ENCODE measurements at places on chromosomes 12 and 14.
A peak's percentile ranks its signal among the peaks of the same experiment; 100 is the strongest.

- no peak for DNase-seq
Observed at GRCh38 chr12:26808766-26809476, 24.1 kb downstream of the ITPR2 start.

DNA sequence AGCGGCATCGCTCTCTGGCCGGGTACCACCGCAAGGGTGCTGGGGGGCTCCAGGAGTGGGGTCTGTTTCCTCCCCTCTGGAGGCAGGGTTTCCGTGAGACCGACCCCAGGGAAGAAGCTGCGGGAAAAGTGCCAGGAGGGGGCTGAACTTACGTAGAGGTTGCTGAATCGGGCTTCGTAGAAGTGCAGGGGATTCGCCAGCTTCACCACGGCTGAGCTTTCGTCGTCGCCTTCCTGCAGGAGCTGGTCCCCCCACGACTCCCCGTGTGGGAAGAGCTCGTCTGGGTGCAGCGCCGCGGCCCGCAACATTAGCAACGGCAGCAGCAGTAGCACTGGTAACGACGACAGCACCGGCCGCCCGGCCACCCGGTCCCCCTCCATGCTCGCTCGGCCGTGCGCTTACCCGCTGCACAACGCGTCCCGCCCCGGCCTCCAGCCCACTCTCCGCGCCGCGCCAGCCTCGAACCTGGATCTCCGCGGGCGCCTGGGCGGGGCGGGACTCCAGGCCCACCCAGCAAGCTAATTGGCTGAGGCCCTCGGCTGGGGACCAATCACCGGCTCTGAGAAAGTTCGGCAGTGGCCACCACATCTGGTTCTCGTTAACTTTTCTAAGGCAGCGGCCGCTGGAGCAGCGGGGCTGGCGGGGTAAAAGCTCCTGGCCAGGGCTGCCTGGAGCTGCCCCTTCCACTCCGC, at the start of gene NID2:
NID2 (minus strand) TSS at position 445 of the 692 bp plus-strand sequence; CDS start at position 380, 65 bp downstream.
- no peak for DNase-seq

- DNase-seq, result no peak
Observed at GRCh38 chr14:94088516-94088915, 7.4 kb downstream of the IFI27L1 start.

- DNase-seq, result no peak
Observed at GRCh38 chr14:89266754-89267153, 150.3 kb downstream of the FOXN3 start.

- no peak for DNase-seq
Observed at GRCh38 chr14:100083706-100084105, 18.5 kb downstream of the EVL start.

DNA sequence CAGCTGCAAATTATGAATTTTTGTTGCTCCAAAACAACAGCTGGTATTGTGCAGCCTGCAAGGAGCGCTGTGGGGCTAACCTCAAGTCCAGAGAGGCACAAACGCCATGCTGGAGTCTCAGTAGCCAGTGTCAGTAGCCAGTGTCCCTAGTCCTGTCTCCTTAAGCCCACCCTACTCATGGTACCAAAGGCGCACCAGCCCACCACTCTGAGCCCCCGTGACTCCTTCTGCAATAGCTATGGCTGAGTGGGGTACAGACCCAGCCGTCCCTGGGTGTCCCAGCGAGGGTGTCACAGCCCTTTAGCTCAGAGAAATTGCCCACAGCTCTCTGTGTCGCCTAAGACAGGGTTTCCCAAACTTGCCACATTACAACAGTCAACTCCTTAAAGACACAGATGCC, 65.2 kb downstream of the ARL6IP4 start:
- DNase-seq, result no peak

DNA sequence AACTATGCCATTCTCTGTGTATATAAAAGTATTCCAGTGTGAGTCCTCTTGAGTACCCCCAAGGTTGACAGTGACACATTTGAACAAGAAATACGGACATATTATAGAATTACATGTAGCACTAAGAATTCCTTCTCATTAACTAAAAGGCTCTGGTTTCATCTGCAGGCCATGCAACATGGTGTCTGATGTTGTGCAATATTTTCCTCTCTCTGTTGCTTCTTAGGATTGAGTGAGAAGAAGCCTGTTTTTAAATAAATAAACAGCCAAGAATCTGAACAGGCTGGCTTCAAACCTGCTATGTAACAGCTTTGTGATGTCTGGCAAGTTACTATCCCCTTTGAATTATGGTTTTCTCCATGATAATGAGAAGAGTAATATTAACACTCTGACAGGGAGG, 22.2 kb upstream of the CCER1 start:
- no peak for DNase-seq

- DNase-seq, result no peak
Observed at GRCh38 chr14:97301931-97302559, 504.9 kb downstream of the VRK1 start.

GRCh38 chr14:67806246-67806645, 10.1 kb downstream of the ZFYVE26 start:
- DNase-seq, result no peak

DNA sequence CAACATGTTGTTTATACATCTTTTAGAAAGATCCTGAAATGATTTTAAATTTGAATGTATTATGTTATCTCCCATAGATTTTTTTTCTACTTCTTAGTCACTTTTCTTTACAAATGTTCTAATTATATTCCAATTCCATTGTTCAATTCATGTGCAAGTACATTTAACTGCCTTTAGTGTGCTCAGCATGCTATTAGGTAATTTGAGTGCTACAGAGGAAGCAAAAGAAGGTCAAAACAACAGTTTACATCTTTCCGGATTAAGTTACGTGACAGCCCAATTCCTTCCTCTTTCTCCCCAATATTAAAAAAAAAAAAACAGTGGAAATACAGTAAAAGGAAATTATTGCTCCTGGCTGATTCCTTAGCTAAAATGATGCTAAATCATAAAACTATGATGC, 98.3 kb downstream of the RTN1 start:
- no peak for DNase-seq

DNA sequence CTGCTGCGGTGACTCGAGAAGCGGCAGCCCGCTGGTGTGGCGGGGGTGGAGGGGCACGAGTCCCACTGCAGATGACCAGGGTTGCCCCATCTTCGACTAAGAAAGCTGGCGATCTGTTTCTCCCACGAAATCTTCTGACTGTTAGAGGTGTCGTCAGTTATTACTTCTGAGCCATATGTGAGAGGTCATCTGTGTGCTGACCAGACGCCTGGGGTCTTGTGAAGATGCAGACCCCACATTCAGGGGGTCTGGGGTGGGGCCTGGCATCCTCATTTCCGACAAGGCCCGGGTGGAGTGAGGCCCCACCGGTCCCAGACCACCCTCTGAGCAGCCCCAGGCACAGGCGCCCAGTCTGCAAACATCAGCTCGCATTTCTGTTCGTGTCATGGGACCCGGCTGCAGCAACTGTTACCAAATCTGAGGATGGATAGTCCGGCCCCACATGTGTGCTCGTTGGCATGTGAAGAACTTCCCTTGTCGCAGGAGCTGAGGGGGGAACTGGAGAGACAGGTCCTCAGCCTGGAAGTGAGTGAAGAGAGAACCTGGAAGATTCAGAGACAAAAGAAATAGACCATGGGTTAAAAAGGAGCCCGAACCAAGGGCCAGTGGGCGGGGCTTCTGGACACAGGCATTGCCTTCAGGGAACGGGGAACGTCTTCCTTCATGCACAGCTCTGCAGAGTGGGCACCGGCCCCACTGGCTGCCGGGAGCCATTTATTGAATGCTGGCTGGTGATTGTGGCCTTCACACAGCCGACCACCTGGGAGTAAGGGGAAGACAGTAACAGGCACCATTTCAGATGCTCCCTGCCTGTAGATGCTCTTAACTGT, 135.2 kb downstream of the ADGRD1 start:
- no peak for DNase-seq

DNA sequence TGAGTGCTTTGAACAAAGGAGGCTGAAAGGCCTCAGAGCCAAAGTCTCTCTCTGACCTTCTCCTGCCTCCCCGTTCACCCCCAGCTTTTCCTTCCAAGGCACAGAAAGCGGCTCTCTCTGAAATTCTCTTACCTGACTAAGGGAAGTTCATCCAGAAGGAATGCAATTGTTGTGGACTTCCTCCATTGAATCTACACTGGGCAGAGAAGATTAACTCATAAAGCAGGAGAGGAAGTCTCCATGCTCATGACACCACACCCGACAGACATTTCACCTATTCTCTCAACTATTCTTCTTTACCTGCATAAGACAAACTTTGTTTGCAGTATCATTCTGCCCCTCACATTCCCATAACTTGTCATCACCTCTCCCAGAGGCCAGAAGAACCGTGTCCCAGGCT, 129.3 kb upstream of the CCDC175 start:
- no peak for DNase-seq

DNA sequence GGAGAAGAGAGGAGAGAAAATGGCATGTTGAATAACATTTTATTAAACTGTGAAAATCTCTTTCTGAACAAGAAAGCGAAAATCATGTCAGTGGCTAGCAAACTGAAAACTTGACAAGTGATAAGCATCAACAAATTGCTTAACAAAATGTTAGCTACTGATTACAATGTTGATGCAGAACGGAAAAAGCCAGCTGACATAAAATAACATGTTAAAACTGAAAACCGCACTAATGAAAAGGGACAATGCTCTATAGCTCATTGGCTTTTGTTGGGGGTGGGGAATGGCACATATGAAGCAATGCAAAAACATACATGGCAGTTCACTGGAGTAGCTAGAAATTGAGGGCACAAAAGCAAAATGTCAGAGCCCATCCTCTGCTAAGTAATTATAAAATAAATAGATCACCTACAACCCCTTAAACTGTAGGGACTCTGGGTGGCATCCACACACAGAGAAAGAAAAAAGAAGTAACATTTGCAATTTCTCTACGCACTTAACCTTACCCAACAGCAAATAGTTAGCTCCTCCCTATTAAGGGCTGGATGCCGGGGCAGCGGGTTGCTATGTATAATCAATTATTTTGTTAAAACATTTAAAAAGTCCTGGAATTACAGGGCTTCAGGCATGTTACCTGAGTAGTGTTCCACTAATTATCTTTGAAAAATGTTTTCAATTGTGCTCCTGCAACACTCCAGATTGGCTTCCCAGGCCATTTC, 129.2 kb upstream of the USP15 start:
- DNase-seq, result no peak

GRCh38 chr14:91252871-91253794, 8.6 kb upstream of the GPR68 start:
- peak; percentile 31 for DNase-seq

- peak; percentile 78 for DNase-seq
Observed at GRCh38 chr12:62750941-62751809, 183.8 kb downstream of the PPM1H start.

- DNase-seq, result no peak
Observed at GRCh38 chr12:117547209-117547608, 185.8 kb upstream of the NOS1 start.

GRCh38 chr12:9346866-9347327, 138.7 kb upstream of the PZP start:
- DNase-seq, result no peak

GRCh38 chr14:94045101-94045500, 19.0 kb downstream of the OTUB2 start:
- DNase-seq, result no peak

- DNase-seq, result peak; percentile 9
Observed at GRCh38 chr12:50665170-50665569, 98.7 kb upstream of the ATF1 start.

- DNase-seq, result peak; percentile 45
Observed at GRCh38 chr14:74882103-74882920, 596 bp downstream of the DLST start.

GRCh38 chr14:28651148-28651547, 115.4 kb upstream of the FOXG1 start:
- no peak for DNase-seq

GRCh38 chr12:15677228-15677627, 112.0 kb downstream of the EPS8 start:
- DNase-seq, result no peak

GRCh38 chr12:52802442-52802841, 6.5 kb upstream of the KRT3 start:
- no peak for DNase-seq

DNA sequence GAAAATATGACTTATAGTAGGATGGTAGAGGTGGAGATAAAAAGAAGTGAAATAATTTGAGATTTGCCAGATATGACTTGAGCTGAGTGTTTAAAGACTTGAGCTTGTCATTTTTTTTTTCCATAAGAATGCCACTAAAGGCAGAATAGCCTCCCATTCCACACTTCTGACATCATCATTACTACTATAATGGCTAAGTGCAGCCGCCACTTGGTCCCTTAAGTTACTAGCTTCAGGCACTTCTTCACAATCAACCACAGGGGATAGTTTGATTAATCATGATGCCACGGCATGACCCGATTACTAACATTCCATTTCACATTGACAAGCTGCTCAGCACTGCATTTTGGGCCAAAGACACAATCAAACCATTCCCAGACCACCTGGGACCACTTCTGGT, 127.9 kb downstream of the EFCAB11 start:
- DNase-seq, result no peak

DNA sequence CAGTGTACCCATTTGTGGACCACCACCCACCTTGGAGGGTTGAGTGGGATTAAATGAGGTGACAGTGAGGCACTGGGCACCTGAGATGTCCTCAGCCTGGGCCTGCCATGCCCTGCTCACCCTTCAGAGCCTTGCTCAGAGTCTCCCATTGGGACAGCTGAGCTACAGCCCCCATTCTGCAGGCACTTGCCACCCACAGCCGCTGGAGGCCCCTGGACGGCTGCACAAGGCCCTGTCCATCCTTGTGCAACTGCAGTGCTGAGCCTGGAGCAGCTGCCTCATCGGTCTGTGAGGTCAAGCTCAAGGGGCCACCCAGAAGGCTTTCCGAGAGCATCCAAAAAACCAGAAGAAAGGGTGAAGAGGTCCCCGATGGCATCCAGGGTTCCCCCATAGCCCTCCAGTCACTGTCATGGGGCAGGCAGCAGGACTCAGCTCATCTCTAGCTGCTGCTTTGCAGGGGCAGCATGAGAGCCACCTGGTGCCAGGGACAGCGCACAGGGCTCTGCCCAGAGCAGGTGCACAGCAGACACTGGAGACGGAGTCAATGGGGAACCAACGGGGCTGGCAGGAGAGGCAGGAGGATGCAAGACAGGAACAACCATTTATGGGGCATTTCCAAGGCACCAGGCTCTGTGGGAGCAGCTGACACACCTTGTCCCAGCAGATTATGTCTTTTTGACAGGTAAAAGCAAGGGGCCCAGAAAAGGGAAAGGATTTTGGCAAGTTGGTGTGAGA, 84.6 kb downstream of the ARL6IP4 start:
- DNase-seq, result no peak

GRCh38 chr12:1848146-1848545, 27.8 kb downstream of the LRTM2 start:
- no peak for DNase-seq

GRCh38 chr12:131833896-131834641, 5.9 kb downstream of the MMP17 start:
- DNase-seq, result no peak

Data from LoVo (cell line).